T-cell (primary cell): ENCODE measurements at places on chromosomes 6 and 20.

- DNase-seq = no peak
Observed at GRCh38 chr20:9660236-9660868, 146.0 kb downstream of the LAMP5 start.

DNA sequence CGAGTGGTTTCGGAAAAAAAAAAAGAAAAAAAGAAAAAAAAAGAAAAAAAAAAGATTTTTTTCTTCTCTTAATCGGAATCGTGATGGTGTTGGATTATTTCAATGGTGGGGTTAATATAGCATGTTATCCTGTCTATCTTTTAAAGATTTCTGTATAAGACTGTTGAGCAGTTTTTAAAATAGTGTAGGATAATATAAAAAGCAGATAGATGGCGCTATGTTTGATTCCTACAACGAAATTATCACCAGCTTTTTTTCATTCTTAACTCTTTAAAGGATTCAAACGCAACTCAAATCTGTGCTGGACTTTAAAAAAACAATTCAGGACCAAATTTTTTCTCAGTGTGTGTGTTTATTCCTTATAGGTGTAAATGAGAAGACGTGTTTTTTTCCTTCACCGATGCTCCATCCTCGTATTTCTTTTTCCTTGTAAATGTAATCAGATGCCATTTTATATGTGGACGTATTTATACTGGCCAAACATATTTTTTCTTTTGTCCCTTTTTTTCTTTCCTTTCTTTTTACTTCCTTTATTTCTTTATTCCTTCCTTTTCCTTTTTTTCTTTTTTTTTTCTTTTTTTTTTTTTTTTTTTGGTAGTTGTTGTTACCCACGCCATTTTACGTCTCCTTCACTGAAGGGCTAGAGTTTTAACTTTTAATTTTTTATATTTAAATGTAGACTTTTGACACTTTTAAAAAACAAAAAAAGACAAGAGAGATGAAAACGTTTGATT is 3.6 kb downstream of the SOX4 start:
- DNase-seq = no peak

GRCh38 chr6:74834967-74835366 is 370.9 kb downstream of the COL12A1 start:
- DNase-seq = no peak

- no peak for DNase-seq
Observed at GRCh38 chr6:115271434-115271833, 789.3 kb downstream of the FRK start.

GRCh38 chr6:116010386-116010785 is 50.3 kb downstream of the FRK start:
- DNase-seq = no peak

DNA sequence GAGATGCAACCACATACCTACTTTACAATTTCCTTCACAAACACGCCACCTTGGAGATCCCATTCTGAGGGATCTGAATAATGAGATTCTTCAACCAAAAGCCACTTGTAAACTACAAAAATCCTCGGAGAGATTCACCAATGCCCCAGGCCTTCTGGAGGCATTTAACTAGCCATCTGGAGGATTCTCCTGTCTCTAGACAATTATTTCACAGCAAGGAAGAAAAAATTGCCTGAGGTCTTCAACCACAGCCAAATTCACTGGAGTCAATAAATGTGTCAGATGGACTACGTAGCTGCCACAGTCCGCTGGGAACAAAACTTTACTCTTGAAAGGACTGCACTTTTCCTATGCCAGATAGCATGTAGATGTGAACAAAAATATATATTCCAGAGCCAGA is 19.0 kb upstream of the DCDC2 start:
- no peak for DNase-seq

DNA sequence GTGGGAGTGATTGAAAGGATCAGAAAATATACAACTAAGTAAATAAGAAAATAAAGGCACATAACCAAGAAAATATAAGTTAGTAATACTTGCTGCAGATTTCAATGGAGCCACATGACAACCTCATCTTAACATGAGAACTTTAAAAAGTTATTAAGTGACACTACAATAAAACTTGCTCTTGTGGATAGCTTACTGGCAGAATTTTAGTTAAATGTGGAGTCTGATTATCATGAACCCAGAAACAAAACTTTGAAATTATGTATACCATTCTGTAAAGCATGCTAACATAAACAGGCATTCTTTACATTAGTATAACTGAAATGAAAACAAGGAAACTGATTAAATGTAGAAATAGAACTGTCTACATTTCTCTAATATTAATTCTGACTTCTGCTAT is 220.9 kb downstream of the RFPL4B start:
- DNase-seq = no peak
